Fibroblast of skin of scalp (primary cell): ENCODE measurements at places on chromosomes 2 and 18.
A peak's percentile ranks its signal among the peaks of the same experiment; 100 is the strongest.

GRCh38 chr2:46365913-46366667 is 68.9 kb downstream of the EPAS1 start:
- DNase-seq: no peak

GRCh38 chr18:318791-319291 is 51.0 kb upstream of the THOC1 start:
- DNase-seq: peak; percentile 36

DNA sequence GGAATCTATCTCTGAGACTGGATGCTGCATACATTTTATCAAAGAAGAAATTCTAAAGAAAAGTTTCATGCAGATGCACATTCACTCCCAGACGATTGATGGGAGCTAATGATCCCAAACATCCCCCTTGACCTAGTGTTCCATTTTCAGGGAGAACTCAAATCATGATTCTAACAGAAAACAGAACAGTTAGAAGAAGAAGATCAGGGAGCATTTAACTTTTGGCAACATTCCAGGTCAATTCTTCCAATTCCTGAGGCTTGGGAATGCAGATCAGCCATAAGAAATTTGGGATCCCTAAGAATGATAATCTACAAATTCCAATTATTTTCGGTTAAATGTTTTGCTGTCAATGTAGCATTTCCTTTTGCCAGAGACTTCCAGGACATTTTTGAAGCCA is 96.6 kb downstream of the CPO start:
- DNase-seq: peak; percentile 68

- no peak for DNase-seq
Observed at GRCh38 chr2:134667541-134667940, 51.3 kb downstream of the TMEM163 start.

DNA sequence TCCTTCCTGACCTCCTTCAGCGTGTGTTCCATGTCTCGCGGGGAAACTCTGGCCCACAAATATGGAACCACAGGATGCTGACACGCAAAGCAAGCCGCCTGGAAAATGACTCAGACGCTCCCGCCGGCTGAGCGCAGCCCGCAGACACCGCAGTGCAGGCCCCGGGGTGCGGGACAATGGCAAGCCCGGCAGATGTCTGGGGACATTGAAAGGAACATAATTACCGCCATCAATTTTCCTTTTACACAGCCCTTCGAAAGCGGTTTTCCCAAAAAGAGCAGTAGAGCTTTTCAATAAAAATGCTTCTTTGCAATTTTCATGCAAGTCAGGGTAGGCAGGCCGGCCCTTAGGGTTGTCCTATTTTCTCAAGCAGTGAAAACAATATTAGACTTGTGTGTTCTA is 159.2 kb upstream of the SH3BP4 start:
- peak; percentile 81 for DNase-seq

GRCh38 chr2:62215306-62216064 is 19.6 kb downstream of the B3GNT2 start:
- DNase-seq: no peak

DNA sequence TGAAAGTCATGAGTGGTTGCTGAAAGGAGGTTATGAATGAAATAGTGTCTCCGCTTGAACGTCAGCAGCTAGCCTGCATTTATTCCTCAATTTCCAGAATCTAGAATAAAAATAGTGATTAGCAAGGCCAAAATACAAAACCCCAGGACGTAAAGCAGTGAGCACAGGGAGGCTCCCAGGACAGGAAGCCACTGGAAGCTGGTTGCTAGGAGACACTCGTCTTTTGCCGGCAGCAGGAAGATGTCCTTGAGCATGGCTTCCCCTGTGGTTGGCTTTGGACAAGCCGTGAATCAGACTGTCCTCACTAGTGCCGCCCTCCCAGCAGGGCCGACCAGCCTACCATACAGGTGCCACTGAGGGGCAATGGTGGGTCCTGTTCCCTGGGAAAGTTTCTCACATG is 374.4 kb downstream of the MTX2 start:
- DNase-seq: peak; percentile 60

- DNase-seq: no peak
Observed at GRCh38 chr2:163646687-163647086, 89.1 kb downstream of the FIGN start.

- no peak for DNase-seq
Observed at GRCh38 chr18:13290856-13291271, 72.3 kb downstream of the LDLRAD4 start.

GRCh38 chr2:142868229-142868762 is 9.2 kb upstream of the KYNU start:
- peak; percentile 22 for DNase-seq

- DNase-seq: no peak
Observed at GRCh38 chr18:41870191-41870590, 84.8 kb upstream of the PIK3C3 start.

DNA sequence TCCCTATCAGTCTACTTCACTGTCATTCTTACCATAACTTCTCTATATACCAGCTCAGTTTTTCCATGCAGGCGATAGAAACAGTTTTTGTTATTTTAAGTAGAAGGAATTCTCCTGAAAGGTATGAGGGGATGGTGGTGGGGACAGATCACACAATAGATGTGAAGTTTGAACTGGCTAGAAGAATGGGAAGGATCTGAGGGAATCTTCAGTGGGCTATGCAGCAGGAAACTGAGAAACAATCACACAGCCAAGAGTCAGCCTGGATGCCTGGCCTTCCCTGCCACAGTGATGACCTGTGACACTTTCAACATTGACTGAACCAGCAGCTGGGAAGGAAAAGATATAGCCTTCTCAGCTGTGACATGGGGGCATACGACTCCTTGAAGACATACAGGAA is 329.1 kb upstream of the GULP1 start:
- no peak for DNase-seq

DNA sequence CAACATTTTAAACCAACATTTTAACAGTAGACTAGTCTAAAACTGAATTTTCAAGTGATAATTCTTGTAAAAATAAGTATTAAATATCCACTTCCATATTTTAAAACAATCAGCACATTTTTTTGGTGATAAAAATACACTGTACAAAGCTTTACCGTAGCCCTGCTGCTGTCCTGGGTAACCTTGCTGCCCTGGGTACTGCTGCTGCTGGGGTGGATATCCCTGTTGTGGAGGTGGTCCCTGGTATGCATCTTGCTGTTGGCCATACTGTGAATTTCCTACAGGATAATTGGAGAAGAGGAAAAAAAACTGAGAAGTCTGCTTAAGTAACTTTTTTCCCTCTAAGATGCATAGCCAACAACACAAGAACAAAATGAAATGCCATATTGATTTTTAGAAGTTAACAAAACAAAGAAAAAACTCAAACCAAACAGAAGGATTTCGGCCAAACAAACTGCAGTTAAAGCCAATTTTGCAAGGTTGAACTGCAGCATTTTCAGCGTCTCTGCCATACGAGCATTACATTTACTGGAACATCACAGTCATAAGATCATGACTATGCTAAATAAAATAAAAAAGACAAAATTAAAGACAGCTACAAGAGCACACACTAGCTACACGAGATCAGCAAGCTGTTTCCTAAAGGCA is 55.4 kb downstream of the SS18 start:
- no peak for DNase-seq

DNA sequence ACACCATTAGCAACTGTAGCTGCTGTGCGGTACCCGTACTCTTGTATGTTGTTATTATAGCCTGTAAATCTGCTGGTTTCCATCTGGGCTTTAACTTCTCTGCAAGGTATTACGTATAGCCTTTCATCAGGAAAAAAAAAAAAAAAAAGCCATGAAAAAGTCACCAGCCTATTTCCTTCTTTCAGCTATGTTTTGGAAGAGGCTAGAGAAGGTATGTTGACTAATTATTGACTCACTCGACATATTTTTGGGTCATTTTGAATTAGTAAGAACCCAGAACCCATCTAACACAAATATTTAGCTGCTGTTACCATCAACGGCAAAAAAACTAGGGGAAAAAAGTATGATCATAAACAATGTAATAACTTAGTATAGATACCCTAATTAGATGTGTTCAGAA is 1395.6 kb downstream of the SUCLG1 start:
- DNase-seq: peak; percentile 36

- DNase-seq: no peak
Observed at GRCh38 chr2:10071595-10071994, 8.6 kb downstream of the CYS1 start.

- peak; percentile 36 for DNase-seq
Observed at GRCh38 chr2:202237787-202238233, 587 bp downstream of the SUMO1 start.

- no peak for DNase-seq
Observed at GRCh38 chr2:60539140-60539539, 14.3 kb downstream of the BCL11A start.

- DNase-seq: peak; percentile 43
Observed at GRCh38 chr2:29841386-29842004, 79.9 kb downstream of the ALK start.
